ENCODE measurements at places on chromosomes 16 and 17.
A peak's percentile ranks its signal among the peaks of the same experiment; 100 is the strongest.

GRCh38 chr17:27460196-27460725 is 4.0 kb downstream of the KSR1 start:
- H3K36me3 ChIP-seq = no peaks in the 10 kb centered on the region
- peaks cover 6% of the 10 kb centered on the region for H3K4me1 ChIP-seq
- peaks cover 10% of the 10 kb centered on the region for H3K27me3 ChIP-seq
- no peak for DNase-seq
- H3K27ac ChIP-seq = no peak overlapping the region

DNA sequence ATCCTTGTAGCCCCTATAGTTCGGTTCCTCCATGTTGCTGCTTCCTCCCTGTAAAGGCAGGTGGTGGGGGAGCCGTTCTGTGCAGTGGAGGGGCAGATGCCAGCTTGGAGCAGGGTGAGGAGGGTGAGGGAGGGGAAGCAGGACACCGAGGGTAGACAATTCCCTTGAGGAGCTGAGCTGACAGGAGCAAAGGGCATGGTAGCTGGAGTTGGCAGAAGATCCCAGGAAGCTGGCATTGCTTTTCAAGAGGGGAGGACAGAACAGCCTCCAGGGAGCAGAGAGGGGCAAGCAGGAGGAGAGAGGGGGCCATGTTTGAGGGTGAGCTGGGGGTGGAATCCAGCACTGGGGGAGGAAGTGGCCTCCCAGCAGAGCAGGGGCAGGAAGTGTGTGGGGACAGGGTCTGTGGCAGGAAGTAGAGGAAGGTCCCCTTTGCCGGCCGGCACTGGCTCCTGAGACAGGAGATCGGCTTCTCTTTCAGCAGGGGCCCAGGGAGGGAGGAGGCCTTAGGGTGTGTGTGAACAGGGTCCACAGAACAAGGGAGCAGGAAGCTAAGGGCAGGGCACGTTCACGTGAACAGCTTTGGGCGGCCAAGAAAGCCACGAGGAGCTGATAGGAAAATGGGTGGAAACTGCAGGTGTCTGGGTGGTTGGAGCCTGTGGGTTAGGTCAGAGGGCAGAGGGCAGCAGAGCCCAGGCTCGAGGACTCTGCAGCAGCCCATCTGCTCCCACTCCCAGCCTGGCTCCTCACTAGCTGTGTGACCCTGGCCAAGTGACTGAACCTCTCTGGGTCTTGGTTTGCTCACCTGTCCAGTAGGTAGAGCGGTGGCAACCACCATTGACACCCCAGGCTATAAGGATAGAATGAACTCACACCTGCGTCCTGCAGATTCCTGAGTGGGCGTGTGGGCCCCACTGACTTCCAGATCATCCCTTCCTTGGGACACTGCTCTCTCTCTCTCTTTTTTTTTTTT is 17.5 kb upstream of the SPNS2 start:
- H3K4me3 ChIP-seq = no peak overlapping the region
- no peak overlapping the region for H3K27ac ChIP-seq
- H3K36me3 ChIP-seq = no peaks in the 10 kb centered on the region
- DNase-seq = no peak
- peaks cover 28% of the 10 kb centered on the region for H3K4me1 ChIP-seq
- no peaks in the 10 kb centered on the region for H3K27me3 ChIP-seq

GRCh38 chr17:10837921-10838320 is at the start of gene PIRT:
TSS of gene PIRT (minus strand) at chr17:10838087. CDS start at chr17:10825645, 12,442 bp downstream.
- H3K36me3 ChIP-seq = no peaks in the 10 kb centered on the region
- no peak for DNase-seq
- H3K4me1 ChIP-seq = no peaks in the 10 kb centered on the region

DNA sequence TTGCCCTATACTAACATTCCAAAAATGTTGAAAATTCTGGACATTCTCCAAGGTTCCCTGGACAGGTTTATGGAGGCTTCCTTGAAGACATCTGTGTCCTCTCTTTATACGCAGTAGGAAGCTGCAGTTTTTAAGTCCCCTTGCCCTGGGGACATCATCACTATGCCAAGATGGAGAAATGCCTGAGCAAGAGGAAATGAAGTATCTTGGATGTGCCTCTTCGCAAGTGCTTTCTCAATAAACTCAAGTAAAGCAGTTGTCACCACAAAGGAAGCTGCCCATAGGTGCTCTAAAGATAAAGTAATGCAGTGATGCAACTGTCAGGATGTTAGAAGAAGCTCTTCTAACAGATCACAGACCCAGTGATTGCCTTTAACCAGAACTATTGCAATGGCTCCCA is 71.0 kb downstream of the CDYL2 start:
- no peaks in the 10 kb centered on the region for H3K4me1 ChIP-seq
- H3K27me3 ChIP-seq = no peaks in the 10 kb centered on the region
- no peak for DNase-seq
- H3K27ac ChIP-seq = no peak overlapping the region

GRCh38 chr16:88289968-88290401 is 92.8 kb upstream of the ZNF469 start:
- peaks cover 22% of the 10 kb centered on the region for H3K27me3 ChIP-seq
- DNase-seq = no peak
- no peak overlapping the region for H3K27ac ChIP-seq

GRCh38 chr17:29593591-29594518 is 923 bp downstream of the ANKRD13B start:
- H3K36me3 ChIP-seq = no peaks in the 10 kb centered on the region
- DNase-seq = no peak
- peaks cover 46% of the 10 kb centered on the region for H3K4me1 ChIP-seq
- H3K4me3 ChIP-seq = peak overlapping the region; percentile 70
- no peak overlapping the region for H3K27ac ChIP-seq
- no peaks in the 10 kb centered on the region for H3K27me3 ChIP-seq

DNA sequence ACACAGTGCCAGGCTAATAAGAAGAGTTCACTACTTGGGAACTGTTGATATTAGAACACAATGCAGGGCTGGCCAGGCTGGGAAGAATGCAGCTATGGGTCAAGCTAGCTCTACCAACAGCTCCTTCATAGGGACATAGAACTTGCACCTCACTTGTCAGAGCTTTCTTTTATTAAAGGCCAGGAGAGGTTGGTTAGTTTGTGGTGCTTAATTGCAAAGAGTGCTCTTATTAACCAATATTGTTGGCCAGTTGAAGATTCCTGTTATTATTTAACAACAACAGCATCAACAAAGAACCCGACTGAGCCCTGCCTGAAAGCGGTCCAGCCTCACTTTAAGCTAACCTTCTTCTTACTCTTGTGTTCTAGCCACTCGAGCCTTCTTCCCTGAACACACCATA is 43.4 kb upstream of the ANKFN1 start:
- H3K27ac ChIP-seq = no peak overlapping the region
- H3K4me3 ChIP-seq = no peak overlapping the region
- no peak for DNase-seq
- no peaks in the 10 kb centered on the region for H3K4me1 ChIP-seq
- H3K36me3 ChIP-seq = no peaks in the 10 kb centered on the region

DNA sequence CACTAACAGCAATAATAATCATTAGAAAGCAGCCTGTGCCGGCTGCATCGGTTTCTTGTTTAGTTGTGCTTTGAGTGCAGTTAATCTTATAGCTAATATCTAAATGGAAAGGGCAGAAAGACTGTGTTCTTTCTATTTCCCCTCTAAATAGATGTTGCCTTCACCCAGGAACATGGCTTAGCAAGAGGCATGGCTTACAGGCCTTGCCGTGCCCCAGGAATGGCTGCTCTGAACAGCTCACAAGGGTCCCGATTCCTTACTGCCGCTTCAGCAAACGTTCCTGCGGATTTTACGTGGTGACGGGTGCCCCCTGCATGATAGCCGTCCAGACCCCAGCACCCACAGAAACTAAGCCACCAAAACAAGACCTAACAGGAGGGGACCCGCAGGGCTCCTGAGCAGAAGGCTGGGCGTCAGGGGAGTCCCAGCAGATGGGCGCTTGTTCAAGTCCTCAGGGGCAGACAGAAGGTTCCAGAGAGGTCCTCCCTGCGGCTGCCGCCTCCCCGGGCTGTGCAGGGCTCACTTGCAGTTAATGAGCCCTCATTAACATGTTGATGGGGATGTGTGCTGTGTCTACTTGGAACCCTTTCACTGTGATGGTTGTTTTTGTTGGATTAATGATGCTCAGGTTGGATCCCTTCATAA is 52.5 kb upstream of the ENPP7 start:
- H3K27ac ChIP-seq = no peak overlapping the region
- H3K4me3 ChIP-seq = no peak overlapping the region
- no peak for DNase-seq
- peaks cover 12% of the 10 kb centered on the region for H3K27me3 ChIP-seq

GRCh38 chr16:50699326-50700159 is 6.1 kb downstream of the NOD2 start:
- H3K27ac ChIP-seq = peak overlapping the region; percentile 56
- peak; percentile 81 for DNase-seq
- H3K4me3 ChIP-seq = no peak overlapping the region
- no peaks in the 10 kb centered on the region for H3K27me3 ChIP-seq

- H3K36me3 ChIP-seq = no peaks in the 10 kb centered on the region
- no peak overlapping the region for H3K4me3 ChIP-seq
- peaks cover 25% of the 10 kb centered on the region for H3K4me1 ChIP-seq
- H3K27me3 ChIP-seq = no peaks in the 10 kb centered on the region
- no peak overlapping the region for H3K27ac ChIP-seq
Observed at GRCh38 chr16:86751076-86752030, 173.0 kb downstream of the FOXL1 start.

DNA sequence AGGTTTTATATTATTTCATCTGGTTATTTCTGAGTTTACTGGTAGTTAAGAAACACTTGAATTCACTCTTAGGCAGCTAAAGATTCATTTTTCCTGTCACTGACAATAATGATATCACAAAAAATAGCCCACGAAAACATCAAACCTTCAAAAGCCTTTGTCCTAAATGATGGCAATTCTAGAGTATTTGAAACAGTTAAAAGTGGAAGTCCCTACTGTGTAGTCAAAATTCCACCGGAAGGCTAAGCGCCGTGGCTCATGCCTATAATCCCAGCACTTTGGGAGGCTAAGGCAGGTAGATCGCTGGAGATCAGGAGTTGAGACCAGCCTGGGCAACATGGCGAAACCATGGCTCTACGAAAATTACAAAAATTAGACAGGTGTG is 103.5 kb downstream of the HIC1 start:
- H3K27me3 ChIP-seq = no peaks in the 10 kb centered on the region
- no peak for DNase-seq
- no peak overlapping the region for H3K27ac ChIP-seq
- H3K36me3 ChIP-seq = peaks cover 4% of the 10 kb centered on the region

- no peaks in the 10 kb centered on the region for H3K36me3 ChIP-seq
- H3K4me3 ChIP-seq = no peak overlapping the region
- H3K27ac ChIP-seq = no peak overlapping the region
- DNase-seq = no peak
- no peaks in the 10 kb centered on the region for H3K27me3 ChIP-seq
Observed at GRCh38 chr17:78239489-78239931, 8.1 kb downstream of the TMEM235 start.

GRCh38 chr16:67112591-67113399 is 3.1 kb downstream of the PHAF1 start:
- peaks cover 27% of the 10 kb centered on the region for H3K4me1 ChIP-seq
- H3K27ac ChIP-seq = peak overlapping the region; percentile 2
- peaks cover 6% of the 10 kb centered on the region for H3K36me3 ChIP-seq
- H3K4me3 ChIP-seq = no peak overlapping the region
- no peak for DNase-seq

- no peak for DNase-seq
- no peak overlapping the region for H3K4me3 ChIP-seq
- no peaks in the 10 kb centered on the region for H3K36me3 ChIP-seq
- no peak overlapping the region for H3K27ac ChIP-seq
Observed at GRCh38 chr17:79844869-79845600, 5.8 kb upstream of the CBX4 start.

- no peak for DNase-seq
- no peaks in the 10 kb centered on the region for H3K27me3 ChIP-seq
- no peaks in the 10 kb centered on the region for H3K4me1 ChIP-seq
- no peak overlapping the region for H3K4me3 ChIP-seq
- no peak overlapping the region for H3K27ac ChIP-seq
- H3K36me3 ChIP-seq = no peaks in the 10 kb centered on the region
Observed at GRCh38 chr16:27792486-27793248, 242.7 kb downstream of the KATNIP start.

DNA sequence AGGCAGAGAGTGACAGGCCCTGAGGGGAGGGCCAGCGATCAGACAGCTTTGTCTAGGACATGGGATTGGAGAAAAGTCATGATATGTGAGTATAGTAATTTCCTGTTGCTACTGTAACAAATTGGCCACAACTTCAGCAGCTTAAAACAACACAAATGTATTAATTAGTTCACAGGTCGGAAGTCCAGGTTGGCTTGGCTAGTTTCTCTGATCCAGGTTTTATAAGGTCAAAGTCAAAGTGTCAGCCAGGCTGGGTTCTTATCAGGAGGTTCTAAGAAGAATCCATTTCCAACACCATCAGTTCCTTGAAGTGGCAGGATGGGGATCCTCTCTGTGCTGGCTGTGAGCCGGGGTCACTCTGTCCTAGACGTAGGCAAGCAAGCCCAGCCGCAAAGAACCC is 76.2 kb upstream of the SEC14L1 start:
- no peaks in the 10 kb centered on the region for H3K4me1 ChIP-seq
- H3K27me3 ChIP-seq = no peaks in the 10 kb centered on the region
- no peak overlapping the region for H3K27ac ChIP-seq
- H3K36me3 ChIP-seq = no peaks in the 10 kb centered on the region
- no peak overlapping the region for H3K4me3 ChIP-seq

DNA sequence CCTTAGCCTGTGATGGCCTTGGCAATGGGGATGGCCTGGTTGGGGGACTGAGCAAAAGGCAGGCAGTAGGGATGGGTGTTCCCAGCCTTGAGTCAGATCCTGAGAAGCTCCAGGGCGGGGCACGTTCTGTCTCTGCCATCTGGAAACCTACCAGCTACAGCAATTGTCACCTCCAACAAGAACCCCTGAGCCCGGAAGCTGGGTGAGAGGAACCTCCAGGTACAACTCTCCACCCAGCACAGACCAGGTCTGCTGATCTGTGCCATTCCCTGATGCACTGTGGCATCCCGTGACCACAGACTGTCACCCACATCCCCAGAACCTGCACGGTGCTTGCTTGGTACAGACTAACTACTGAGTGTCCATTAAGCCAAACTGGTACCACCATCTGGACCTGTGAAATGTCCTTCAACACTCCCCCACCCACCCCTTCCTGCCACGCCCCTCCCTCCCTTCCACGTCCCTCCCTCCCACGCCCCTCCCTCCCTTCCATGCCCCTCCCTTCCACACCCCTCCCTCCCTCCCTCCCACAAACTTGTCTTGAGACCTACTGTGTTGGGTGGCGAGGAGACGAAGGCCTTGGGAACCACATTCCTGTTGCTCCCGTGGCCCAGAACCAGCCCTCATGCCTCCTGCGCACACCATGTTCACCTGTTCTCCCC is 16.6 kb downstream of the MYO15B start:
- no peaks in the 10 kb centered on the region for H3K36me3 ChIP-seq
- peaks cover 6% of the 10 kb centered on the region for H3K4me1 ChIP-seq
- no peak overlapping the region for H3K4me3 ChIP-seq
- H3K27ac ChIP-seq = no peak overlapping the region

GRCh38 chr17:82296511-82297279 is 20.7 kb downstream of the CD7 start:
- peak overlapping the region; percentile 61 for H3K4me3 ChIP-seq
- no peak for DNase-seq
- peak overlapping the region; percentile 97 for H3K27ac ChIP-seq
- H3K36me3 ChIP-seq = no peaks in the 10 kb centered on the region
- H3K27me3 ChIP-seq = no peaks in the 10 kb centered on the region
- H3K4me1 ChIP-seq = peaks cover 48% of the 10 kb centered on the region

GRCh38 chr16:83996481-83997252 is 28.6 kb downstream of the NECAB2 start:
- peaks cover 8% of the 10 kb centered on the region for H3K27me3 ChIP-seq
- no peak for DNase-seq
- H3K27ac ChIP-seq = no peak overlapping the region
